Activated T-helper 2 cell treated with anti-CD3 and anti-CD28 coated beads, Interferon-gamma antibody, Interleukin-2, Interleukin-4, amounts not matched to agents 10 μg/mL and 5 μg/mL and 100 μg/mL, durations not matched to agents 14 hours and 24 hours and 36 hours (primary cell): ENCODE measurements at places on chromosomes 1 and 21. TPM values are rescaled to one million over a fixed set of nuclear protein-coding genes. Genes with fewer than 3 reads are reported as not detected.

B3GALT5 gene
- not detected in 2 replicates for total RNA-seq

EPB41 gene
- total RNA-seq, result 62.6 and 68.0 TPM in 2 replicates

RAB3B gene
- 0.07 and 0.09 TPM in 2 replicates for total RNA-seq

- H3K4me3 ChIP-seq, result no peak overlapping the region
- no peak overlapping the region for H3K27ac ChIP-seq
- H3K4me1 ChIP-seq, result no peaks in the 10 kb centered on the region
- H3K27me3 ChIP-seq, result no peaks in the 10 kb centered on the region
- H3K36me3 ChIP-seq, result no peaks in the 10 kb centered on the region
Observed at GRCh38 chr1:56034222-56034621, 545.1 kb downstream of the PLPP3 start.

DNA sequence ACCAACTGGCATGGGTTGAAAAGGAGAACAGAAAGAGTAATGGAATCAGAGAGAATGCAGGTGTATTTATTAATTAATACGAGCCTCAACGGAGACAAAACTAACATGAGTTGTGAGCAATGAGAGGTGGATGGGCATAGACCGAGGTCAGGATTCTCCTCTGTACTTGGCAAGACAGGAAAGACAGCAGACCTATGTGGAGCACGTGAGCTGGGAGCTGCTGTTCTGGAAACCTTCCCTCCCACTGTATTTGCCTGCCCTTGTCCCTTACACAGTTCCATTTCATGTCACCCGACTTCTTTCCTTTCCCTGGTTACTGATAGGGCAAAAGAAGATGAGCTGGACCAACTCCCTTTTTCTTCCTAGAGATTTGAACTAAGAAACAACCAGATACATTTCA, 110.9 kb downstream of the MRPS6 start:
- peaks cover under 1% of the 10 kb centered on the region for H3K4me1 ChIP-seq
- no peaks in the 10 kb centered on the region for H3K27me3 ChIP-seq
- H3K4me3 ChIP-seq, result no peak overlapping the region
- no peak for DNase-seq
- H3K36me3 ChIP-seq, result peaks cover 7% of the 10 kb centered on the region
- no peak overlapping the region for H3K27ac ChIP-seq

- peaks cover 3% of the 10 kb centered on the region for H3K4me1 ChIP-seq
- H3K4me3 ChIP-seq, result no peak overlapping the region
- DNase-seq, result no peak
Observed at GRCh38 chr1:231200388-231201031, 38.7 kb downstream of the TRIM67 start.

DNA sequence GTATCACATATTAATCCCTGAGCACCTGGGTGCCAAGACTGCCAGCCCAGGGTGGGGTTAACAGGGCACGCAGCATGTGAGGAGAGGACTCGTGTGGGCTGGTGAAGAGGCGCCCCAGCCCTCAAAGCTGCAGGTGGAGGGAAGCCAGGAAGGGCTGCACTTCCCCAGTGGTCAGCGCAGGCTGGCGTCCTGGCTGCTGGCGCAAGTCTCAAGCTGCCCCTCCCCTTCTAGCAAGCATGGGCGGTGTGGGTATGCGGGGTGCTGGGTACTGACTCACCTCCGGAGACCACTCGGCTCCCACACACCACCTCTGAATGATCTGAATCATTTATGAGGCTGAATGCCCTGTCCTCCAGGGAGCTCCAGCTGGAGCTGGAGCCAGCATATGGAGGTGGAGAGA, 44.0 kb downstream of the EIF2D start:
- peak overlapping the region; percentile 91 for H3K27ac ChIP-seq
- H3K36me3 ChIP-seq, result peaks cover 93% of the 10 kb centered on the region
- peaks cover 87% of the 10 kb centered on the region for H3K4me1 ChIP-seq
- peak overlapping the region; percentile 41 for H3K4me3 ChIP-seq

- H3K27me3 ChIP-seq, result no peaks in the 10 kb centered on the region
- no peak overlapping the region for H3K27ac ChIP-seq
- no peak for DNase-seq
- peaks cover 63% of the 10 kb centered on the region for H3K36me3 ChIP-seq
- H3K4me3 ChIP-seq, result no peak overlapping the region
- H3K4me1 ChIP-seq, result peaks cover 3% of the 10 kb centered on the region
Observed at GRCh38 chr1:203870245-203870644, 8.8 kb downstream of the SNRPE start.

- peaks cover 39% of the 10 kb centered on the region for H3K36me3 ChIP-seq
- H3K4me3 ChIP-seq, result peak overlapping the region; percentile 75
- peaks cover 84% of the 10 kb centered on the region for H3K4me1 ChIP-seq
- no peaks in the 10 kb centered on the region for H3K27me3 ChIP-seq
Observed at GRCh38 chr21:34987501-34988072, 61.5 kb downstream of the RUNX1 start.
